ENCODE measurements at places on chromosomes 5 and 9.

- DNase-seq, result no peak
These were observed 104.0 kb downstream of the ERCC6L2 start for GRCh38 chr9:95979446-95979845.

GRCh38 chr9:90469865-90470387 lies 172.7 kb downstream of the DIRAS2 start:
- no peak for DNase-seq

DNA sequence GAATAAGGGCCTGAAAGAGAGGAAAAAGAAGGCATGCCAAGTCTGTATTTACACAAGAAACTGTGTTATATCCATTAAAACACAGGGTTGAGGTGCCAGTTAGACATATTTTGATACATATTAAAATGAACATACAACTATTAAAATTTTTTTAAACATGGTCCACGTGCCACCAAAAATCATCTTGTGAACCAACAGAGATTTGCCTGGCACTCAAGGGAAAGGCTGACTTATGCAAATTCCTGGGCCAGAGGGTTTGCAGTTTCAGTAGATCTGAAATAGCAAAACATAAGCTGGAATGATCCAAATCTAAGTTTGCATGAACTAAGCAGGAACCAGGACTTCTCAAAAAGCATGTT lies 168.7 kb downstream of the SLIT3 start:
- DNase-seq, result no peak

GRCh38 chr9:132671620-132672412 lies 1.6 kb downstream of the GTF3C4 start:
- no peak for DNase-seq

DNA sequence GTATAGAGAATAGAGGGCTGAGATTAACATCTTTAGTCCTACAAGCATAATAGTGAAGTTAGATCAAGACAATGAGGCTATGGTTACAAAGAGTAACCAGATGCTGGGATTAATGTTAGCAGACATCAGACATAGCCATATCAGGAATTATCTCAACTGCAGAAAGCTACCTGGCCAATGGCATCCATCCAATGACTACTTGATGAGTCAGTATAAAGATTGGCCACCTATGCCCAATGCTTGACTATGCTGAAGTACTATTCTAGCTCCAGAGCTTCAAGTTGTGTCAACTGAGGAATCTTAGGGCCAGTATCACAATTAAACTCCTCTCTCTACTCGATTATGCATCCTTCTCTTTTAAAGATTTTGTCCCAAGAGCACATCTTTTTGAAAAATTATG lies 541.4 kb downstream of the PRELID2 start:
- no peak for DNase-seq

DNA sequence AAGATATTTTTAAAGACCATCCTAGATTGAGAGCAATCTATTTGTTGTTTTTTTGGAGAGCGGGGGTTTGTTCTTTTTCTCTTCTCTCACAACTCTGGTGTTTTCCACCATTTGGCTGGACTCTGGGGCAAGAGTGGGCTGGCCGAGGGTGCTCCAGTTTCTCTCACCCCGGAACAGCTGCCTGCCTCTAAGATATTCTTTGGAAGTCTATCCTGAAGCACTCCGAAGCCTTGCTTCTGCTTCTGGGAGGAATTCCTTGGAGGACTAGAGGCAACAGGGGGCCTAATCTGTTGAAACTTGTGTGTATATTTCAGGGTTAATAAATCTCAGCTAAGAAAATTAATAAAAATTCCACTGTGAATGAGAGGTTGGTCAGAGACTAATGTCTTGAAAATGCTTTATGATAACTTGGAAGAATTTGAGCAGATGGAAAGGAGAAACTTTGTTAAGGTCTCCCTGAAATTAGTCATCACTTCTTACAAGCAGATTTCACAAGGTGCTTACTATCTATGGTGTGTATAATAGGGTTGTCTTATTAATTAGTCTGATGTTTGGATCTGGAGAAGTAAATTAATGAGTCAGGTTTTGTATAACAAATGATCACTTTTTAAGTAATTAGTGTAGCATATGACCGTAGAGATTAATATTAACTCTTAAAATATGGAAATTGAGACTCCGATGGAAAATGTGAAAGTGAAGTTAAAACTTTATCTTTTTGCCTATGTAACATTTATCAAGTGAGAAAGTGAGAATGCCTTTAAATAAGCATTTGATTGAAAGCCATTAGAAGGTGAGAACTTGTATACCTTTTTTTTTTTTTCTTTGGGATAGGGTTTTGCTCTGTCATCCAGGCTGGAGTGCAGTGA lies 4.0 kb downstream of the MAN2A1 start:
- no peak for DNase-seq

- DNase-seq, result no peak
These were observed 159.0 kb downstream of the KCTD16 start for GRCh38 chr5:144329681-144330080.

DNA sequence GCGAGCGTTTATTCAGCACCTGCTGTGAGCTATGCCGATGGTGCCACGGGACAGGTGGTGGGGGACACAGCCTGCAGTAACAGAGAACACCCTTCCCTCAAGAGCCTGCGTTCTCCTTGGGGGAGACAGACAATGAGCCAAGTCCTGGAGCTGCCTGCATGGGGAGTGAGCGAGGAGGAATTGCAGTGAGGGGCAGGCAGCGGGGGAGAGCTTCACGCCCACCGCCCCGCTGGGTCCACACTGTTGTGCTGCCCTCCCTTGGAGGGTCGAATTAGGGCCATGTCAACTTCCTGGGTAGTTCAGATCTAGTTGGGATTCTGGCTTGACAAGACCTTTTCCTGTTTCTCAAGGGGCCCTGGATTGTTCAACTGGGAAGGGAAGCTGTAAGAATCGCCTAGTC lies 55.5 kb upstream of the N4BP3 start:
- no peak for DNase-seq

DNA sequence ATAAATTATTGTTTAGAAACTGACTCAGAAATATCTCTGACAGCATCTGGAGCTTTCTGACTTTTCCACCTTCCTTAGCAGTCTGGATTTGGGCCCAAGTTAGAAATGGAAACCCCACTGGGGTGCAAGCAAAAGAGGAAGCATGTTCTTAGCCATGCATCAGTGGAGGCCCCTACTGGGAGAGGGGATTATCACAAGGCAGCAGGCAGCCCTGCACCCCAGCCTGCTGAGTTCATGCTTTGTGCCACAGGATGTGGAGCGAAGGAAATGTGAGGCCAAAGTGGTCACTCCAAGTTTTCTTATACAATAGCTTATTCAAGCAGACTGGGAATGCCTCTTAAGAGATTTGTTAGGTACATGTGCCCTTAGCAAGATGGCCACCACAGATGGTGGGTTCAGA lies 146.5 kb upstream of the TLX3 start:
- no peak for DNase-seq
